ENCODE measurements at places on chromosomes 13 and 19.

- DNase-seq, result no peak
Measured at GRCh38 chr13:61935710-61936109, 520.1 kb upstream of the PCDH20 start.

- no peak for DNase-seq
Measured at GRCh38 chr13:29050719-29051118, 230.6 kb downstream of the MTUS2 start.

DNA sequence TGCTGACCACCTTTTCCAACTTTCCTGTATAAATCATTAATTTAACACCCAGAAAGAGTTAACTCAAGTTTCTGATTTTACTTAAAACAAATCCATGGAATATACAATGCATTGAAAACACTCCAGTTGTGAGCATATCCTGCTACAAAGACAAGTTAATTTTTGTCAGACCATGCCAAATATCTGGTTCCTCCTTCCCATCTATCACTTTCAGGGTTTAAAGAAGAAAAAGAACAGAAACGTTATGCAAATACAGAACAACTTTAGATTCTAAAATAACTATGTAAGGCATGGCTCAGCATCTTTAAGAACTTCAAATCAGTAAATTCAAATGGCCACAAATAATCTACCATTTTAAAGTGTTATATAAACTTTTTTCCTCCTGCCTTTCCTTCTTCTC, 14.9 kb downstream of the MRPS31 start:
- no peak for DNase-seq

DNA sequence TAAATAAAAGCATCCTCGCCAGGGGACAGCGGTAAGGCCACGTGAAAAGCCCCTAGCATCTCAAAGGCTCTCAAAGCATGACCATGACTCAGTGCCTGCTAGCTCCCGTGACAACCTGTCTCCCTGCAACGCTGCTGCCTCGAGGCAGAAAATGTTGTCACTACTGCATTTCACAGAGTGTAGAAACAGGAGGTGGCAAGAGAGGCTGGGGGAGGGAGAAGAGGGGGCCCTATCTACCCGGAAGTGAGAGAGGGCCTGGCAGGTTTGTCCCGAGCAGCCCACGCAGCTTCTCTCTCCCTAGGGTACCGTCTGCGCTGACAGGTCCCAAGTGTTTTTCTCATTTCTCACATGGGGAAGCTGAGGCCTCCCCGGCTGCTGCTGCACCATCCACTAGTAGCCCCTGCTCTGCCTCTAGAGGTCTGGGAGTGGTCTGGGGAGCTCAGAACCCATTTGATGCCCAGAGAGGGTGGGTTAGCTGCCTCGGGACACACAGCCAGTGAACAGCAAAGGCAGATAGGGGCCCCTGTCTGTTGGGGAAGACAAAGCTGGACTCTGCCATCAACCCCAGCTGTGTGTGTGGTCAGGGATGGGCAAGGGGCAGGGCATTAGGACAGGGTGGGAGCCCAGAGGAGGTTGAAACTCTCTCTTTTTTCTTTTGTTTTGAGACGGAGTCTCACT, 3.7 kb downstream of the TINCR start:
- no peak for DNase-seq

DNA sequence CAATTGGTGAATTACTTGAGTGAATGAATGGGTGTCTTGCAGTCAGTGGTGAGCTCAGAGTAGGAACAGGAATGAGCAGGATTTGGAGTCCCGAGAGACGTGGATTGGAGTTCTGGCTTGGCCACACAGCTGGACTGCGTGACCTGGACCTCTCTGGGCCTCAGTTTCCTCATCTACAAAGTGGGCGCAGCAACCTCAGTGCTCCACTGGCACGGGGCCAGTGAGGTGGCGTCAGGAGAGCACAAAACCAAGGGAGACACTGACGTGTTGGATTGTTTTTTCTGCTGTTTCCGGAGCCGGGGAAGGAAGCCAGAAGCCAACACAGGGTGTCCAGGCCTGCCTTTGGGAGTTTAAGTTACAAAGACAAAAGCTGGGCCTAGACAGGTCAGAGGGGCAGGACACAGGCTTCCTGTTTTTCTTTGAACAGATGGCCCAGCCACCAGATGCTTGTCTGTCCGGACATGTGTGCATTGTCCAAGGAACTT, 6.5 kb upstream of the DOCK6 start:
- DNase-seq, result no peak

DNA sequence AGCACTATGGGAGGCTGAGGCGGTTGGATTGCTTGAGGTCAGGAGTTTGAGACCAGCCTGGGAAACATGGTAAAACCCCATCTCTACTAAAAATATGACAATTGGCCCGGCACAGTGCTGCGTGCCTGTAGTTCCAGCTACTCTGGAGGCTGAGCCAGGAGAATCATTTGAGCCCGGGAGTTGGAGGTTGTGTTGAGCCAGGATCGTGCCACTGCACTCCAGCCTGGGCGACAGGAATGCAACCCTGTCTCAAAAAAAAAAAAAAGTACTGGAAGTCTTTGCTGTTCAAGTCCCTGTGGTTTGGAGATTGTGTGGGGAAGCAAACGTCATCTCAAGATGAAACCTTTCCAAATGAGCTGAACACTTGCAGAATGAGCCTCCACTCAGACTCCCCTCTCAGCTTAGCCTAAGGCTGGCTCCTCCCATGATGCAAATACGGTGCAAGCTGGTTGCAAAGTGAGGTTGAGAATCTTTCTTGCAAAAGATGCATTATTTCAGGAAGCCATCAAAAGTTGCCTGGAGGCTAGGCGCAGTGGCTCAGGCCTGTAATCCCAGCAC, 46.2 kb downstream of the MYO9B start:
- DNase-seq, result no peak

DNA sequence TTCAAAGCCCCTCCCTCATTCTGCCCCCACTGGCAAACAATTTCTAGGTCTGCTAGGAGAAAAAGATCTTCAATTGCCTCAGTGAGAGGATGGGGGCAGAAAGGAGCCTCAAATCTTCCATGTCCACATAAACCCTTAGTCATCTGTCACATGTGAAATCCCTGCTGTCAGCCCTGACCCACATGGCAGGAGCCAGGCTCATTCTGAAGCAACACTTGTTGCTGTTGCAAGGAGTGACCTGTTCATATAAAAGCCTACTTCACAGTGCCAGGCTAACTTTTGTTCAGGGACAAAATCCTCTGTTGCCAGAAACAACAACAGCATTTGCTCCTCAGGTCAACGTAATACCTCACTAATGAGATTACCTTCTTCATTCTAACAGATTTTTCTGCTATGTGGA, 70.5 kb downstream of the IRS2 start:
- no peak for DNase-seq

DNA sequence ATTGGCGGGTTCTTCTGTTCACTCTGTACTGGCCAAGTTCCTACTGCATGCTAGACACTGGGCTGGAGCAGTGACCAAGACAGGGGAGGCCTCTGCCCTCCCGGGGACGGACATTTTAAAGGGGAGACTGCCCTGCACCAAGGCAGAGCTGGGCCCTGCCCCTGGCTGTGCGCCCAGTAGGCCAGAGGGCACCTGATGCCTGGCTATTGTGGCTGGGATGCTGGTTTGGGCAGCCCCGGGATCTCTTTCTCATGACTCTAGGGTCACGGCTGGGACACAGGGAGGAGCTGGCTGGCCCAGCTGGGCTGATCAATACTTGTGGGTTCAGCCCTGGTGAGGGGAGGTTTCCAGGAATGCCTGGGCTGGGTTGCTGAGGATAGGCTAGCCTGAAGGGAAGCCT, 17.7 kb downstream of the LIPE start:
- DNase-seq, result no peak

GRCh38 chr13:62375653-62376052, 960.0 kb upstream of the PCDH20 start:
- no peak for DNase-seq

GRCh38 chr13:20359335-20359734, 127.2 kb upstream of the GJB6 start:
- no peak for DNase-seq

GRCh38 chr19:7743425-7743841, 3.9 kb downstream of the CD209 start:
- no peak for DNase-seq

- DNase-seq, result no peak
Measured at GRCh38 chr13:114071991-114072390, 60.4 kb downstream of the RASA3 start.

- no peak for DNase-seq
Measured at GRCh38 chr19:5423567-5424125, 31.6 kb upstream of the ZNRF4 start.

GRCh38 chr19:45153339-45154063, 7.3 kb downstream of the NKPD1 start:
- peak; percentile 32 for DNase-seq

GRCh38 chr13:66364346-66364745, 865.8 kb downstream of the PCDH9 start:
- DNase-seq, result no peak

- DNase-seq, result peak; percentile 78
Measured at GRCh38 chr19:1825909-1826556, 14.0 kb upstream of the ATP8B3 start.

GRCh38 chr19:7007859-7008258, 13.4 kb downstream of the MBD3L2B start:
- no peak for DNase-seq

- DNase-seq, result no peak
Measured at GRCh38 chr13:59374691-59375090, 789.0 kb downstream of the DIAPH3 start.

DNA sequence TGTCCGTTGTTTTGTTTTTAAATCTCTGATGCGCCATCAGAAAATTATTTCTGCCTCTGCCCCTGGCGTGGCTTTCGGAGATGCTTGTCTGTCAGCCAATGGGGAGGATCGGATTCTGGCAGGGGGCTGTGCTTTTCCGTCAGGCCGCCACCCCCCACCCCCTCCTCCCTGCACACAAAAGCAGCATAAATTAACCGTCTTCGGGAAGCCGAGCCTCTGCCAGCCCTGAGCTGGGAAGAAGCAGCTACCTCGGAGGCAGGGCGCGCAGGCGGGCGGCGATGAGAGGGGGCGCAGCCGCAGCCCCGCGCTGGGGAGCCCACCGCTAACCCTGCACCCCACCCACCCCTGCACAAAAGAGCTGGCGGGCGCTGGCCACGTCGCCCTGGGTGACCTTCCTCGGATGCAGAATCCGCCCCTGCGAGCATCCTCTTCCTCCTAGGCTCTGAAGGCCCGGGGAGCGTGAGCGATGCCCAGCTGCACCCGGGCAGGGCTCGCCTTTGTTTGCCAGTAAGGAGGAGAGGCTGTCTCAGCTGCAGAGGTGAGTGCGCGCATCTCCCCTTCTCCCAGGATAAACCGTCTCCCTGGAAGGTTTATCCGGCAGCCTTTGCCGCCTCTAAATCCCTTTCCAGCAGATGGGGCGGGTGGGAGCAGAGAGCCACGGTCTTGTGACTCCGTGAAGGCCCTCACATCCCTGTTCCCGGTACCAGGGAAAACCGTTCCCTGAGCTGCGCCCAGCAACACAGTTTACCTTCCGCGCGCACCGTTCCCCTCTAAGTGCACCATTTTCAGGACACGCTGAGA, at the start of gene ATCAY:
ATCAY (plus strand) TSS at position 215 of the 801 bp plus-strand sequence. CDS start 5,083 bp downstream, outside the sequence.
- DNase-seq, result no peak

DNA sequence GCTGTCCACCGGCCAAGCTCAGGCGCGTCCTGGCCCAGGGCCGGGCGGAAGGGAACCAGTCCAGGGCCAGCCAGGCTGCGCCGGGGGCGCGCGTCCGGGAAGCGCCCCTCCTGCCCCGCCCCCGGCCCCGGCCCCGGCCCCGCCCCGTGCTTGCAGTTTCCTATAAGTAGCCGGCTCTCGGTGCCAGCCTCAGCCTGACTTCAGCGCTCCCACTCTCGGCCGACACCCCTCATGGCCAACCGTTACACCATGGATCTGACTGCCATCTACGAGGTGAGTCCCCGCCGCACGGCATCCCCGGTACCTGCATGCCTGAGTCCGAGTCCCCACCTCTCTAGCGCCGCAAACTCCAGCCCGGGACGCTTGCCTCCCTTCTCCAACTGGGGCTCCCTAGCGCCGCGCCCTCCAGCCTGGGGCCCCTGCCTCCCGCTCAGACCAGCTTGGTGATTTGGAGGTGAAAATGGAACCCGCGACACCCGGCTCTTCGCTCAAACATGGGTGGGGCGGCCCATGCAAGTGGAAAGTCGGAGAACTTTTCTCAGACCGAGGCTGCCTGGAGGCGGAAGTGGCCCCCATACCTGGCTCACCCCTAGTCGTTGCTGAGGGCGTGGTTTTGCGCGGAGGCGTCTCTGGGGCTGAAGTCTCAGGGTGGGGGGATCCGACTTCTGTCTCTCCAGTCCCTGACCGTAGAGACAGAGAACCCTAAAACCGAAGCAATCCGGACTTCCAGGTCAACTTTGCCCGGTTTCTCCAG, at the start of gene ZFP36:
ZFP36 (plus strand) TSS at position 192 of the 754 bp plus-strand sequence; CDS start at position 250, 58 bp downstream.
- DNase-seq, result peak; percentile 93

DNA sequence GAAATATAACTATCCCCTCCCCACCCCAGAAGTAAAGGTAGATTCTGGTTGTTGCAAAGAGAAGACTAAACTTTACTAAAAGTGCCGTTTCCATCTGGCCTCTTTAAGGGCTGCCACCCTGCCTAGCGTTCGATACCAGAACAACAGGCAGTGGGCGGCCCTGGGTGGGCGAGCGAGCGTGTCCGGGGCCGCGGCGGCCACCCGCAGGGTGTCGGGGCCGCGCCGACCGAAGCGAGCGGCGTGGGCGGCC, 2.6 kb downstream of the FGF9 start:
- no peak for DNase-seq

- DNase-seq, result no peak
Measured at GRCh38 chr13:36685927-36686326, 12.1 kb downstream of the SERTM1 start.

GRCh38 chr13:108323031-108323430, 53.5 kb downstream of the TNFSF13B start:
- DNase-seq, result no peak

- DNase-seq, result peak; percentile 35
Measured at GRCh38 chr13:100721885-100722512, 47.4 kb upstream of the TMTC4 start.

GRCh38 chr19:16319481-16319880, 5.1 kb upstream of the KLF2 start:
- DNase-seq, result no peak

- DNase-seq, result no peak
Measured at GRCh38 chr13:78319101-78319627, 284.2 kb downstream of the POU4F1 start.

DNA sequence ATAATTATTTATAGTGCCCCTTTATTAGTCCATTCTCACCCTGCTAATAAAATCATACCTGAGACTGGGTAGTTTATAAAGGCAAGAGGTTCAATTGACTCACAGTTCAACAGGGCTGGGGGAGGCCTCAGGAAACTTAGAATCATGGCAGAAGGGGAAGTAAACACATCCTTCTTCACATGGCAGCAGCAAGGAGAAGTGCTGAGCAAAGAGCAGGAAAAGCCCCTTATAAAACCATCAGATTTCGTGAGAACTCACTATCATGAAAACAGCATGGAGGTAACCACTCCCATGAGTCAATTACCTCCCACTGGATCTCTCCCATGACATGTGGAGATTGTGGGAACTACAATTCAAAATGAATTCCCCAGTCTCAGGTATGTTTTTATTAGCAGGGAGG, 89.9 kb upstream of the STARD13 start:
- DNase-seq, result no peak

- DNase-seq, result no peak
Measured at GRCh38 chr19:55077106-55077505, 1.4 kb downstream of the EPS8L1 start.
